Activated B cell treated with CpG ODN at 0.5 μM for 24 hours (primary cell): ENCODE measurements at places on chromosomes 5 and 9. TPM values are rescaled to one million over a fixed set of nuclear protein-coding genes. Genes with fewer than 3 reads are reported as not detected.

Gene C5orf58
- not detected in 2 replicates for total RNA-seq

Gene RUSC2
- 0.24 and 0.29 TPM in 2 replicates for total RNA-seq

DNA sequence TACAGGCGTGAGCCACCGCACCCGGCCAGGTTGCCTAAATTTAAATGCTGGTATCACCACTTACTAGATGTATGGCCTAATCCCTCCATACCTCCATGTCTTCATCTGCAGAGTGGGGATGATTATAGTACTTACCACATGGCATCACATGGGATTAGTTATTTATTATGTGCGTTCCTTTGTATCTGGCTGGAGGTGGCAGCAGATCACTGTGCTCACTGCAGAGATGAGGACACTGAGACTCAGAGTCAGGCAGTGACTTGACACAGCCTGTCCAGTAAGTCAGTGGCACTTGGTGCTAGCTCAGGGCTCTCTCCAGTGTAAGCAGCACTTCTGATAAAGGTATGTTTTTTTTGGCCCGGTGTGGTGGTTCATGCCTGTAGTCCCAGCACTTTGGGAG, 38.4 kb upstream of the HAND1 start:
- DNase-seq: no peak
- H3K36me3 ChIP-seq: no peaks in the 10 kb centered on the region
- H3K4me3 ChIP-seq: no peak overlapping the region
- H3K4me1 ChIP-seq: peaks cover 2% of the 10 kb centered on the region

- H3K27me3 ChIP-seq: no peaks in the 10 kb centered on the region
- peaks cover 50% of the 10 kb centered on the region for H3K36me3 ChIP-seq
- DNase-seq: no peak
- no peak overlapping the region for H3K4me3 ChIP-seq
Observed at GRCh38 chr9:129849901-129850300, 14.6 kb downstream of the USP20 start.

DNA sequence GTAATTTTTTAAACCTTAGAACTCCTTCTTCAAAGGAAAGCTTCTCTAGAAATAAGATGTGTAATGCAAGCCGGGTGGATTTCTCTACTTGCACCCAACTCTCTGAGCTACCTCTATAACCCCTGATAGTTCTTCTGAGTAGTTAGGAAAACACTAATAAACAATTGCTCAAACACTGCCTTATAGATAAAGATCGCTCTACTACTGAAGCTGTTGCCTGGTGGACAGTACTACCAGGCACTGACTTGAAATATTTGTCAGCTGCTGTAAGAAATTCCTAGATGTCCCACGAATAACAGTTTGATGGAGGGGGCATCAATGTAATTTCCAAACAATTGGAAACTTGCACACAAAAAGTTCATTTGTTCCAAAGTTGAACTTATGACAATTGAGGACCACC, 42.0 kb downstream of the NR3C1 start:
- DNase-seq: no peak
- peak overlapping the region; percentile 35 for H3K4me3 ChIP-seq
- H3K36me3 ChIP-seq: peaks cover 31% of the 10 kb centered on the region
- no peaks in the 10 kb centered on the region for H3K27me3 ChIP-seq

- no peaks in the 10 kb centered on the region for H3K27me3 ChIP-seq
- peak overlapping the region; percentile 46 for H3K27ac ChIP-seq
- peak overlapping the region; percentile 13 for H3K4me3 ChIP-seq
- H3K36me3 ChIP-seq: no peaks in the 10 kb centered on the region
- no peak for DNase-seq
- peaks cover 52% of the 10 kb centered on the region for H3K4me1 ChIP-seq
Observed at GRCh38 chr5:40409601-40410000, 270.1 kb upstream of the PTGER4 start.

- H3K27ac ChIP-seq: no peak overlapping the region
- H3K4me1 ChIP-seq: no peaks in the 10 kb centered on the region
- DNase-seq: peak; percentile 56
- no peak overlapping the region for H3K4me3 ChIP-seq
- peaks cover 13% of the 10 kb centered on the region for H3K27me3 ChIP-seq
Observed at GRCh38 chr5:36507332-36507952, 99.0 kb upstream of the SLC1A3 start.

DNA sequence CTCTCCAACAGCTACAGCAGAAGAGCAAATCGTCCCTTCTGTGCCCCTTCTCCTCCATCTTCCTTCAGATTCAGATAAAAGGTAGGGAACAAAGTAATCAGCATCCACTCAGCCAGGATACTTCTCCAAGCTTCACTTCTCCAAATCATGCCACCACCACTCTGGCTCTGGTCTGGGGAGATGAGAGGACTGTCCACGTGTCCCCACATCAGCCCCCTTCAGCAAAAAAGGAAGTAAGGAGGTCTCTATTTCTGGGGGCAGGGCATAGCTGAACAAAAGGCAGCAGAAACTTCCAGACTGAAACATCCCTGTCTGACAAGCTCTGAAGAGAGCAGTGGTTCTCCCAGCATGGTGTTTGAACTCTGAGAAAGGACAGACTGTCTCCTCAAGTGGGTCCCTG, 116.9 kb downstream of the C5orf15 start:
- DNase-seq: no peak
- H3K4me3 ChIP-seq: no peak overlapping the region
- no peaks in the 10 kb centered on the region for H3K36me3 ChIP-seq
- H3K27me3 ChIP-seq: peaks cover 6% of the 10 kb centered on the region
- H3K27ac ChIP-seq: no peak overlapping the region
